MG63 (cell line): ENCODE measurements at places on chromosomes 6 and 20.

GRCh38 chr20:33570743-33571142 is 80.8 kb downstream of the CBFA2T2 start:
- DNase-seq, result no peak

GRCh38 chr6:168985705-168986104 is 267.9 kb downstream of the THBS2 start:
- no peak for DNase-seq

GRCh38 chr20:1326031-1326930 is 2.7 kb downstream of the SDCBP2 start:
- DNase-seq, result no peak

DNA sequence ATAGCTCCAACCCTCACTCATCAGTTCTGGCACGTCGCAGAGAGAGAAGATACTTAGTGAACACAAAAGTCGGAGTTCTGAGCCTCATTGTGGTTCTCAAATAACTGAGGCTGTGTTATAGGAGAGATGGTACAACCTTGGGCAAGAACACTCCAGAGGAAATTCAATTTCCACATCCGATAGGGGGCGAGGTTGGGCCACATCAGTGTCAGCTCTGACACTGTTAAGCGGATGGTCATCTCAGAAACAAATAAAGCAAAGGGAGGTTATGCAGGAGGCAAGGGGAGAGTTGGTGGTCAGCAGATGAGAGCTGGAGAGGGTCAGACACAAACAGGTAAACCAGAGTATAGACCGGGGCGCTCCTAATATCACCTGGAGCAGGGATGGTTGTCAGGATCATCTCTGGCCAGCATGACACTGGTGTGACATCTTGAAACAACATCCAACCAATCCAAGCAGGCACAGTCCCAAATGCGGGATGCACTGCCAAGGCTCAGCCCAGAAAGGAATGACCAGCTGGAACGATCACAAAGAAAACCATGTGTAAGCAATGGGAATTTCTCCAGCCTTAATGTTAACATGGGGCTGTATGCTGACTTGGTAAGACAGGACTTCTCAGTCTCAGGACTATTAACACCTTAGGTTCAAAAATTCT is 331.8 kb downstream of the HACE1 start:
- DNase-seq, result peak; percentile 63

- DNase-seq, result no peak
Observed at GRCh38 chr6:114987281-114987680, 644.5 kb upstream of the HS3ST5 start.
